ENCODE measurements at places on chromosomes 1 and 21.
A peak's percentile ranks its signal among the peaks of the same experiment; 100 is the strongest.

- peak; percentile 75 for DNase-seq
Measured at GRCh38 chr1:164320790-164321731, 237.9 kb upstream of the PBX1 start.

DNA sequence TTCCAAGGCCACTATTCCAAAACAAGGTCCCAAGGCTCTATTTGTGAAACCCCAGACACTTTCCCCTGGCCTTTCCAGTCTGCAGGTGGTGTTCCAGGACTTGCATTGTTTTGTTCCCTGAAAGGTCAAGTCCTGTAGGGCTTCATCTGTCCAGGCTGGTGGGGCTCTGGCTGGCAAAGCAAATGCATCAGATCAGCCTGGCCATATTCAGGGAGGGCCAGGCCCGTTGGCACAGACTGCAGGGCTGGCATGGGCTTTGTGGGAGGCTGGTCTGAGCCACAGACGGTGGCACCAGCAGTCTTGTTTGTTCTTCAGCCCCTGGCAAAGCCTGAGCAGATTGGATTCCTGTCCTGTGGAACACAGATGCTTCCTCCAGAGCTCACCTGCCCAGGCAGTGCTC, 93.0 kb downstream of the SPATA46 start:
- DNase-seq, result no peak

- no peak for DNase-seq
Measured at GRCh38 chr1:176601348-176601747, 138.4 kb downstream of the PAPPA2 start.

DNA sequence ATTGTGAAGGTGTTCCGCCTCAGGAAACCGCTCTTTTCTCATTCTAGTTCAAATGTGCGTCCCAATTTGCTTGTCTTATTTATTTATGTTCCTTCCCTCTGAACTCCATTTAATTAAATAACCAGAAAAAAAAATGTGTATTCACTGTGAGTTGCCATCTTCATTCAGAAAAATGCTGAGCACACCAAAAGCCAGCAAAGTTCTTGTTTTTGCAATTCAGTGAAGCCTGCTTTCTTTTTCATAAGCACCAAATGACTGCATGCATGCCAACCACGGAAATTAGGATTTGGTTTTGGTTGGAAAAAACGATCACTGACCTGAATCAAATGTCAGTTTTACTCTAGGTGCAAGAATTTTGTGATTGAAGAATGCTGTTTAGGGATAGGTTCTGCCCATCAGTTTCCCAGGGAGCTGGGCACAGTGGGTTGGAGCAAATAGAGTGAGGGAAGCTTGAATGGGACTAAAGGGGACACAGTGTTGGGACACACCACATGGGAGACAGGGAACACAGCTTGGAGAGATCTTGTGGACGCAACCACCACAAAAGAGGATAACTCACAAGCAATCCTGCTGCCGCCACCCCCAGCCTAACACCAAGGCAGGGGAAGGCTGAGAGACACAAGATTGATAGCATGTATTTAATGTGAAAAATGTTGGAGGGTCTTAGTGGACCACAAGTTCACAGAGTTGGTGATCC, 183.4 kb upstream of the GALNT2 start:
- no peak for DNase-seq

- no peak for DNase-seq
Measured at GRCh38 chr1:101240041-101240430, 3.2 kb downstream of the S1PR1 start.

DNA sequence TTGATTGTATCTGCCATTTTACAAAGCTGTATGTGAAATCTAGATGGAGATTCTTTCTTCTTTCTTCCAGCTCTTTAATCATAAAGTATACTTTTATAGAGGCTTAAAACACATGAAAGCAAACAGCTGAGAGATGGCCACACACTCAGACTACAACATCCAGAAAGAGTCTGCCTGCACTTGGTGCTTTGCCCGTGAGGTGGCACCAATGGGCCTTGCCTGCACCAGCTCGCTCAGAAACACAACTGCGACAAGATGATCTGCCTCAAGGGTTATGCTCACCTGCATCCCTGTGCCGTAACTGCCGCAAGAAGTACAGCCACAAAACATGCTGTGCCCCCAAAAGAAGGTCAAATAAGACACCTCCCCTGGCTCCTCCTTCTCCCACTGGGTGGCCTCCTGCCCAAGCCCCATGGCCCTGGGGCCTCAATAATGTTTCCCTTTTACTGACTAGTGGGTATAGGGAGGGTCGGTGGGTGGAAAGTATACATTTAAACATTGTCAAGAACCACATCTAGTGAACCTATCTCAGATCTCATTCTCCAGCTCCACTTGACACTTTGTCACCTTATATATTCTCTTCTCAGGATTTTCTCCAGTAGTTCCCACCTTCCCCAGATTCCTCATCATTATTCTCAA, 66.7 kb upstream of the ANGPTL3 start:
- peak; percentile 56 for DNase-seq

- DNase-seq, result no peak
Measured at GRCh38 chr1:117631359-117632160, 25.7 kb downstream of the TENT5C start.

DNA sequence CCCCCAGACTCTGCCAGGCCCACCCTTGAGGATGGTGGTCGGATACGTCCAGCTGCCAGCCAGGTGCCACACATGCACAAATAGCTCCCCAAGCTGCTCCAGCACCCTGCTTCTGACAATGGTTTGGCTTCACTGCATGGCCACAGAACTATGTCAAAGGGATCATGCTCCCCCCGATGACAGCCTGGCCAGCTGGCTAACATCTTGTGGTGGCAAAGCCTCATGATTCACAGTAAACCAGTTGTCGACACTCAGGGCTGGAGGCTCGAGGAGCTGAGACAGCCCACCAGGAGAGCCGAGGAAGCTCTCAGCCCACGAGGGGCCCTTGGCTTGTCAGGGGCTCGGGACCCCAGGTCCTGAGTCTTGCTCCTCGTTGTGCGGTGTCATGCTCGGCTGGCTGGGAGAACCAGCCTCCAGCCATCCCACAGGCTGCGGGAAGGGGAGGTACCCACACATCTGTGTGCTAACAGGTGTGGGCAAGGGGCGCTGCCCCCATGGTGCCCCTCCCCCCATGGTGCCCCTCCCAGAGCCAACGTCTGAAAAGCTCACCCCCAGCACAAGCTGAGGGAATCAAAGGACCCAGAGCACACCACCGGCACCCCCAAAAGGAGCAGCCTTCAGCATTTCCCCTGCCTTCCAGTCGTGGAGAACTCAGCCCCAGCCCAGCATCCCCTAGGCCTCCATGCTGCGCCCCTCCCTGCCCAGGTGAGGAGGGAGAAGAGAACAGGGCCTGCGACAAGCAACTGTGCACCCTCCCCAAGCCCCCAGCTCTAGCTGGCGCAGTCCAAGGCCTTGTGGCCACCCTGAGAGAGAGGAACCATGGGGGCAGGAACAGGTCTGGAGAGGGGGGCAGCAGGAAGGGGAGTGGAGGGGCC, 41.2 kb downstream of the KIF21B start:
- no peak for DNase-seq

DNA sequence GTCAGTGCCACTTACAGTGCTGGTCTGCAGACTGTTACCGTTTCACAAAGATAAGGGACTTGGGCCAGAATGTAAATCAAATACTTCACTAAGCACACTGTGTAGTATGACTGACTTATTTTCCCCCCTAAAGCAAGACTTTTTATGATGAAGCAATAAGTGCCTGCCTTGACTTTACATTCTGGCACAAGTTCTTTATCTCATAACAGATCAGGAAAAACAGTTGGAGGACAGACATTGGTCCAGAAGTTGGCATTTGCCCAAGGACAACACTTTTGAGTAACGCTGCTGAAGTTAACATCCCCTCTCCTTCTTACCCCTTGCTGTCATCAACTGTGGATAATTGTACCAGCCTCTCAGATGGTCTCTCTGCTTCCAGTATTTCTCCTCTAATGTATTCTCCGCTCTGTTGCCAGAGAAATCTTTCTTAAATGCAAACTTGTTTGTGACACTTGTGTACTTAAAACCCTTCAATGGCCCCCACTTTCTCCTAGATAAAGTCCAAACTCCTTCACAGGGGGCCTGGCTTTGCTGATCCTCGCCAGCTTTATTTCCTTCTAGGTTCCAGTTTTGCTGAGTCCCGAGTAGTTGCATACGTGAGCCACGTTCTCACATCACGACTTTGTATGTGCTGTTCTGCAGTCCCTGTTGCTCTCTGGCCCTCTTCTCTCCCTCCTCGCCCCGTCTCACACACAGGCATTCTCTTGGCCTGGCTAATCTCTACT, 45.7 kb downstream of the S1PR1 start:
- DNase-seq, result no peak

GRCh38 chr1:233114159-233114558, 163.7 kb downstream of the NTPCR start:
- DNase-seq, result no peak

GRCh38 chr1:112465122-112465521, 43.6 kb upstream of the WNT2B start:
- no peak for DNase-seq

GRCh38 chr1:103265551-103265950, 157.2 kb upstream of the COL11A1 start:
- no peak for DNase-seq

- no peak for DNase-seq
Measured at GRCh38 chr1:231419738-231420298, 2.3 kb downstream of the EGLN1 start.

GRCh38 chr21:34648739-34649297, 20.0 kb upstream of the CLIC6 start:
- no peak for DNase-seq

- DNase-seq, result no peak
Measured at GRCh38 chr1:159800177-159800930, 1.8 kb upstream of the FCRL6 start.

DNA sequence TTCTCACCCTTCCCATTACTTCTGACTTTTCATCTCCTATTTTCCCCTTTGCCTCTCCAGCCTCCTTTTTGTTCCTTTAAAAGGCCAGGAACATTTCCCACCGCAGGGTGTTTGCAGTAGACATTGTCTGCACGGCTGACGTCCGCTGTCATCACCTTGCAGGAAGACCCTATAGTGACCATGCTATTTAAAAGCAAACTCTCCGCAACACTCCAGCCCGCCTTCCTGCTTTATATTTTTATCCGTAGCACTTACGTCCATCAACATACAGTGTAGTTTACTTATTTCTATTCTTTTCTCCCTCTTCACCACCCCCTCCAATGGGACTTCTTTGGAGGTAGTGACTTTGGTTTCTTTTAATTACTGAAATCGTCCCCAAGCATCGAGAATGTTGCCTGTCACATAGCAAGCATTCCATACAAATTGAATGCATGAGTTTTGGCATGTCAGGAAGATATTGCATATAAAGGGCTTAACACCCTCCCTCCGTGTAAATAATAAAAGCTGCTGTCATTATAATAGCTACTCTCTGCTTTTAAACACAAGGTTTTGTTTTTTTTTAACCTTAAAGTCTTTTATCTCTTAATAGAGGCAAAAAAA, 19.8 kb downstream of the SLC25A33 start:
- no peak for DNase-seq

GRCh38 chr1:24748191-24749121, 3.2 kb downstream of the CLIC4 start:
- DNase-seq, result no peak

- peak; percentile 57 for DNase-seq
Measured at GRCh38 chr21:15063814-15064575, 805 bp downstream of the NRIP1 start.

DNA sequence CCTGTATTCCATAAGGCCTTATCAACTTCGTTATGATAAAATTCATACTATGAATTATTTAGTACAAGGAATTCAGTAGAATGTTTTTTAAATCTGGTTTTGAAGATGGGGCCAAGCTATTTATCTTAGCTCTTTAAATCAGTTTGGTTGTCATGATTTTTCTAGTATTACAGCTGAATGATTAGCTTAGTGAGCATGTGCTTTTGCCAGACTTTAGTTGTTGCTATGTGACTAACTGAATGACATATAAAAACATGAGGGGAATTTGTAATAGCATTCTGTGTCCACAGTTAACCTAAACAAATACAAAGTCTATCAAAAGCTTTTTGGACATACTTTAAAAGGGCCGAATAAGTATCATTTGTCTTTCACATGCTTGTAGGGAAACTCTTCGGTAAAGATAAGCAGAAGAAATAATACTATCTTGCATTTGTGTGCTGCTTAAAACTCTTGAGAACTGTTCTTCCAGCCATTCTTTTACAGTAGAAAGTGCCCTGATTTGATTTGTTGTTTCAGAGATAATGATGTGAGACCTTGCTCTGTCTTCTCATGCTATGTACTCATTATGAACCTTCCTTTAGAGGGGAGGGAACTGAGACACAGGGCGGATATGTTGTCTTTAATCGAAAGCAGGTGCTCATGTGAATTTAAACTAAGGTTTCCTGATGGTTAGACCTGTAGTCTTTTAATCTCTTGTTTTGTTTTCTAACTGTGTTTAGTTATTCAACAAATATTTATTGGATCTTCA, 18.8 kb downstream of the NEK7 start:
- peak; percentile 7 for DNase-seq

- DNase-seq, result peak; percentile 43
Measured at GRCh38 chr1:107867422-107867821, 97.6 kb downstream of the VAV3 start.

GRCh38 chr1:14404862-14405301, 193.6 kb upstream of the KAZN start:
- DNase-seq, result peak; percentile 44

DNA sequence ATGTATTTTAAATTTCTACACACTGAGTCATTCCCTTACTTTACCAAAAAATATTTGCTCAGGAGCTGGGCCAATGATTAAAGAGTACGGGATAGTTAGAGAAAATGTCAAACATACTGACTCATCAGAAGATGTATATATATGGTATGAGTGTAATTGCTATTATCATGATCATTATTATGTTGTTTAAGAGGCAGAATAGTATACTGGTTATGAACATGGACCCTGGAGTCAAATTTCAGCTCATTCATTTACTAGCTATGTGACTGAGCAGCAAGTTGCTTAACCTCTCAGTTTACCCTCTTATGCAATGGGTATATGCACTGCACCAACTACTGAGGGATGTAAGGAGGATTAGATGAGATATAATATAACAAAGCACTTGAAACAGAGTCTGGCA, 41.2 kb upstream of the USH2A start:
- no peak for DNase-seq

DNA sequence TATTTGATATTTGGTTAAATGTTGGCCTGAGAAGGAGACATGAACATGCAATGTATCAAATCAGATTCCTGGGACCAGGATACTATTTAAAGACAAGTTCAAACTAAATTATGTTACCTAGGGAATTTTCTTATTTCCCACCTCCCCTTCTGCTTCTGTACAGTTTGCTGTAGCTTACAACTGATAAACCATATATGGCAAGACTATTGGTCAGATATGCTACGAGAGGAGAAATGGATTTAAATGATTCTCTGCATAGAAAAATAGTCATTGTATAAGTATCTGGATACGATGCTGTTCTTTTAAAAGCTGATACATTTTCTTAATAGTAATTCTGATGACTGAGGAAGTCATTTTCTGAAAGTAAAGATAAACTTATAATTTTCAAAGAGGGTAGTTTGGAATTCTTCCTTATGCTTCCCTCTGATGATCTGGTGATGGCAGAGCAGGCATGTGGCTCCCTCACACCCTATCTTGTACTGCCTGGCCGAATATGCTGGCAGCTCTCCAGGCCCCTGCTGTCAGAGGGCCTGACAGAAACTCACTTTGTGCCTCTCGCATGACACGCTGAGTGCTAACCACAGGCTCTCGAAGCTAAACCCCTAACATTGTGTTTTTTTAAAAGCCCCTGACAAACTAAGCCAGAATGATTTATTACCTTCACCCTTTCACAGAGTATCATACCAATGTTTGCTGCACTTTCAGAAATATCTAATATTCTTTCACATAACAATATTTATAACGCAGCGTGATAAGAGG, 19.4 kb downstream of the RRP15 start:
- peak; percentile 56 for DNase-seq

GRCh38 chr1:214861615-214862014, 220.9 kb upstream of the KCNK2 start:
- no peak for DNase-seq

- DNase-seq, result no peak
Measured at GRCh38 chr1:20632386-20632785, 872 bp upstream of the PINK1 start.

Measured in brain (organoid and tissue), 16 donors.